ENCODE measurements at places on chromosomes 12 and 14.

GRCh38 chr12:3777206-3777809 lies 24.4 kb upstream of the CRACR2A start:
- peak; percentile 6 for DNase-seq

- peak; percentile 19 for DNase-seq
Observed at GRCh38 chr14:63650256-63650952, 8.7 kb upstream of the WDR89 start.

DNA sequence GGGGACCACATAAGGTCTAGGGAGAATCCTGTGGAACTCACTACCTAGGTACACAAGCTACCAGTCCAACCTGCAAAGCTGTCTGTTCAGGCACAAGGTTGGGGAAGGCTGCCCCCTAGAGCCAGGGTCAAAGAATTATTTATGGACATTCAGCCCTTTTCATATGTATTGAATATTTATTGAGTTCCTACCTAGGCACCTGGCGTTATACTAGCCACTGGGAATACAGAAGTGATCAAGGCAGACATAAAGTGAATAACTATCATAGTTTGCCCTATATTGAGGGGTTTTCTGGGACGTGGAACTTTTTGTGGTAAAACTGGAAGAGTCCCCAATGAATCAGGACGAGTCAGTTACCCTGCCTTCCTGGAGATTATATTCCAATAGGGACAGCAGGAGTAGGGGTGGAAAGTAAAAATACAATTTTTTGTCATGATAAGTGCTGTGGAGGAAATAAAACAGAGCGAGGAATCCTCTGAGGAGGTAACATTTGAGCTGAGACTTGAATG lies 5.8 kb upstream of the SLC48A1 start:
- DNase-seq = peak; percentile 67

DNA sequence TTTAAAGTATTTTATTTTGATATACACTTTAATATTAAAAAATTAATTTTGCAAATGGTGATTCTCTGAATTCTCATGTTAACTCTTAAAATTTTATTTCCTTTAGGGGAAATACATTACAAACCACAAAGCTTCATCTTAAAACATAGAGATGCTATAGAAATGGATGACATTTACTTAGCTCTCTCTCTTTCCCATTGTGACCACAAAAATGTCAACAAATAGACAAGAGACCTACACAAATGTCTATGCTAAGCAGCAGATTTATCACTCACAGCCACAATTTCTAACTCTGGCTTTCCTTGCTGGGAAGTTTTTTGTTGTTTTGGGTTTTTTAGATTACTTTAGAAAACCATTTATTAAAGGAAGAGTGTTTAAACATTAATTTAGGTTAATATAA lies 19.9 kb upstream of the PHC1 start:
- no peak for DNase-seq

DNA sequence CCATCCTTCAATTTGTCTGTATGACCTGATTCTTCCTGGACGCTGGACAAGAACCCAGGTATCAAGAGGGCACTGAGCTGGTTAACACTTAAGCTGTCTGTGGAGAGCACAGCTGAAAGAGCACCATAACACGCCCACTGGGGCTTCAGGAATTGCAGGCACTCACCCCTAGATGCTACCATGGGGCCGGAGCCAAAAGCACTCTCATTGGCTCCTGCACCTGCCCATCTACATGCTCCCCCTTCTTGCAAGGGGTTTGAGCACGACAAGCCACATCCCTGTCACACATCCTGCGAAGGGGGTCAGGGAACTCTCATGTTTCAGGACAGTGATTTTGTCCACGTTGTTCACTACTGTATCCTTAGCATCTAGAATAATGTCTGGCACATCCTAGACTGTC lies 35.1 kb upstream of the TBC1D15 start:
- DNase-seq = no peak
